ENCODE measurements at places on chromosomes 7 and 10.

GRCh38 chr7:48350515-48350914 is 179.3 kb downstream of the ABCA13 start:
- DNase-seq = no peak

GRCh38 chr10:47287365-47287802 is 12.6 kb upstream of the GDF10 start:
- DNase-seq = no peak

DNA sequence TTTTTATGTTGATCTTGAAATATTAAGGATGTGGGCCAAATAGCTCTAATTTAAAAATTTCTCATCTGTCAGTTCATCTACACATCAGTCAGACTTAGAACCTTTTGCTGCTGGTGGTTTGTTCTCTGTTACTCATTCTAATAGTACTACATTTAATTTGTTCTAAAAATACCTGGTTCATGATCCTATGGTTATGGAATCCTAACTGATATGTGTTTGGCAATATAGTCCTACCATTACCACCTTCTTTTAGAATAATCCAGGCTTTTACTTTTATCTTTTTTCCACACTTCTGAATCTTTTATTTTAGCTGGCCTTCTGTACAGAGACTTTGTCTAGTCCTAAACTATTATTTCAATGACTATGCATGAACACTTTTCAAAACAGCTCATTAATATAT is 116.9 kb downstream of the SVOPL start:
- DNase-seq = no peak

GRCh38 chr7:111312966-111313365 is 222.0 kb downstream of the LRRN3 start:
- DNase-seq = no peak

GRCh38 chr10:116158036-116158435 is 115.0 kb downstream of the GFRA1 start:
- DNase-seq = no peak

- DNase-seq = no peak
Observed at GRCh38 chr7:131431289-131431688, 103.6 kb downstream of the MKLN1 start.

GRCh38 chr10:33046792-33047191 is 88.8 kb upstream of the ITGB1 start:
- DNase-seq = no peak

GRCh38 chr7:131341690-131342089 is 14.0 kb downstream of the MKLN1 start:
- DNase-seq = no peak
